CD4-positive, alpha-beta T cell treated with Interleukin-6 at 100 ng/mL for 8 hours (primary cell): ENCODE measurements at places on chromosomes 1 and 21.
A peak's percentile ranks its signal among the peaks of the same experiment; 100 is the strongest.

DNA sequence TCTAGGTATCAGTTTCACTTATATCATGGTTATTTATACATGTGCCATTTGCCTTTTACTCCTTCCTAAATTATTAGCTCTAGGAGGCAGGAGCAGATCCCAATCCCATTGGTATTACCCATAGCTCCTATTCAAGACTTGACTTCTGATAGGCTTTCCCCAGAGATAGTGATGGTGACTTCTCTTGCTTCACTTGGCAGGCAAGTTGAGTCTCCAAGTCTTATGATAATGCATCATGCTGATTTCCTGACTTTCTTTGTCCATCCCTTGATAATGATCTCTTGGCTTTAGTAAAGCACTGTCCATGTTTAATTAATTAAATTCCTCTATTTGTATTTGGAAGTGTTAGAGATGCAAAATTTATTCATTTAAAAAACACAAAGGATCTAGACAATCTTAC, 253.5 kb upstream of the ADAMTS5 start:
- no peak for DNase-seq

GRCh38 chr1:5835179-5835562, 157.1 kb downstream of the NPHP4 start:
- DNase-seq, result no peak

DNA sequence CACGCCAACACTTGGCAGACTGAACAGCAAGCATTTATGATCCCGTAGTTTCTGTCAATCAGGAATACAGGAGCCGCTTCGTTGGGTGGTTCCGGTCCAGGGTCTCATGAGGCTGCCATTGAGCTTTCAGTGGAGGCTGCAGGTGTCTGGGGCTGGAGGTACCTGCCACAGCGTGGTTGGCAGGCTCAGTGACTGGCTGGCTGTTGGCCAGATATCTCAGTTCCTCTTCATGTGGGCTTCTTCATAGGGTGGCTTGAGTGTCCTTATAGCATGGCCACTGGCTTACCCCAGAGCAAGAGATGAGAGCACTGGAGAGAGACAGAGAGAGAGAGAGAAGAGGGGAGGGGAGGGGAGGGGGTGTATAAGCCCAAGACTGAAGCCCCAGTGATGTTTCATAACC, 29.3 kb downstream of the PIK3CD start:
- no peak for DNase-seq

DNA sequence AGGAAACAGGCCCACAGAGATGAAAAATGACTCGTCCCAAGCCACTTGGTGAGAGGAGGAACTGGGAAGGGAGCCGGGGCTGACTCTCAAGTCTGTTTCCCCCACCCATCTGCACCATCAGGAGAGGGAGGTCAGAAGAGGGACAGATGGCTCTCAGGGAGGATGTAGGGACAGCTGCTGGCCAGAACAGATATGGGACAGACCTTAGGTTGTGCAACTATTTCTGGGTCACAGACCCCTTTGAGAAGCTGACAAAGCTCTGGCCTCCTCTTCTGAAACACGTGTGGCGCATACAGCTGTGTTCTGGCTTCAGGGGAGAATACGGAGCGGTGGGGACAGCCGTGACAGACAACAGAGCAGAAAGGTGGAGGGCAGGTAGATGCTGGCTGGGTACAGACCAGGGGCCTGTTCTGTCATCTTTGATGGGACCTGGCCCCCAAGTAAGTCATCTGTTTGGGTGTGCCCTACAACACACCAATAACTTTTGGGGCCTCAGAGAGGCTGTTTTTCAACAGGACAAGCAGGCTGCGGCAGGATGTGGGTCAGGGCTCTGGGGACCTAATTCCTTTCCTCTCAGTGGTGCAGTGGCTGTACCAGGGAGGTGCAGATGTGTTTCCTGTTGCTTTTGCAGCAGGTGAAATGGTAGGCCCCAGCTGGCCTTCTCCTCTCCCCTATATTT, 7.3 kb downstream of the SH3BGRL3 start:
- peak; percentile 90 for DNase-seq

- DNase-seq, result no peak
Observed at GRCh38 chr1:164805399-164805798, 246.4 kb downstream of the PBX1 start.

DNA sequence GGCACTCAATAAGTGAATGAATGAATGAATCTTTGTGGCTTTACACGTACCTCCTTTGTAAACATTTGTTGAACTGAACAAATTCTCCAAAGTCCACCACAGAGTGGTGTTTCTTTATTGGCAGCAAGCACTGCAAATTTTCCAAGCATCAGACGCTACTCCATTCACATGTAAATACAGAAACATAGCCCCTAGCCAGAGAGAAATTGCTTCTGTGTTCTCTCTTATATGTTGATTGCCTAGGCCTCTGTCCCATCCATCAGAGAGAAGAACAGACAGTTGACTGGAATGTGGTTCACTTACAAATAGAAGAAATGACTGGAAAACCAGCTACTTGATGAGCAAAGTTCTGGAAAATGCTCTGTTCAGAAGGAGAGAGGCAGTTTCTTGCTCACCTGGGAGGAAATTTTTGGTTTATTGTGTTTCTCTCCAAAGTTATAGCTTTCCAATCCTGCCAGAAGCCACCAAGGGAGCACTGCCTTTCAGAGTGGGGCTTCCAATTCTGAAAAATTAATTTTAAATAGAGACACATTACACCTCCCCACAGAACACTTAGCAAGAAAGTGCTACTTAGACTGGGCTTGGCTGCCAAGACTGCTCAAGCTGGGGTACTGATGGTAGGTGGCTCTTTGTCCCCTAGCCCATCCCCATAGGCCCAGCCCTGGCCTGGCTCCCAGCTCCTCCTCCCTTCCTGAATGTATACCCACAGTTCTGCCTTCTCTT, 18.1 kb upstream of the KIRREL1 start:
- DNase-seq, result no peak

DNA sequence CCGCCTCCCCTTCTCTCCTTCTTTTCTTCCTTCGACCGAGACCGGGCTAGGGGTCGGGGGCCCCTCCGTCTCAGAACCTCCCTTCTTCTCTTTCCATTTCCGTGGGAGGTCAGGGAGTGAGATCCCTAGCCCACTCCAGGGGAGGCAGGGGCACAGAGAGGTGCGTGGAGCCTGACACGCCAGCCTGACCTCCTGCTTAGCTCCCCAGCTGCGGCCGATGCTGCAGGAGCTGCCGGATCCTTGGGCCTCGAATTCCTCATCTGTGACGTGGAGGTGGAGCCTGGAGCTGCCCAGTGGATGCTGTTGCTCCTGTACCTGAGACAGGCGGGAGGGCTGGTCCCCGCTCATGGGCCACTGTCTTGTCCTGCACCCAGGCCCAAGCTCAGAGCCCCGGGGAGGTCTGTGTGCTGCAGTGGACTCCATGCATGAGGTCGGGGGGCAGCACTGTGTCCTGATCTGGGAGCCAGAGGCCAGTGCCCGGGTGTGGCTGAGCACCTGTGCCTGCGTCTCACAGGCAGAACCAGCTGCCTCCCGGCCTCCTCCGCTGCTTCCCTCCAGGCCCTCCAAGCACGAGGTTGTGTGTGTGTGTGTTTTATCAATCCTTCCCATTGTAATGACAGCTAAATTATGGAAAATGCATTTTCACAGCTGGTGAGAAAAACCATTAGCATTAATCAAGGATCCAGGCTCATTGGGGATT, 55.3 kb upstream of the TTC34 start:
- no peak for DNase-seq

GRCh38 chr1:156508205-156508954, 7.8 kb upstream of the MEF2D start:
- no peak for DNase-seq

DNA sequence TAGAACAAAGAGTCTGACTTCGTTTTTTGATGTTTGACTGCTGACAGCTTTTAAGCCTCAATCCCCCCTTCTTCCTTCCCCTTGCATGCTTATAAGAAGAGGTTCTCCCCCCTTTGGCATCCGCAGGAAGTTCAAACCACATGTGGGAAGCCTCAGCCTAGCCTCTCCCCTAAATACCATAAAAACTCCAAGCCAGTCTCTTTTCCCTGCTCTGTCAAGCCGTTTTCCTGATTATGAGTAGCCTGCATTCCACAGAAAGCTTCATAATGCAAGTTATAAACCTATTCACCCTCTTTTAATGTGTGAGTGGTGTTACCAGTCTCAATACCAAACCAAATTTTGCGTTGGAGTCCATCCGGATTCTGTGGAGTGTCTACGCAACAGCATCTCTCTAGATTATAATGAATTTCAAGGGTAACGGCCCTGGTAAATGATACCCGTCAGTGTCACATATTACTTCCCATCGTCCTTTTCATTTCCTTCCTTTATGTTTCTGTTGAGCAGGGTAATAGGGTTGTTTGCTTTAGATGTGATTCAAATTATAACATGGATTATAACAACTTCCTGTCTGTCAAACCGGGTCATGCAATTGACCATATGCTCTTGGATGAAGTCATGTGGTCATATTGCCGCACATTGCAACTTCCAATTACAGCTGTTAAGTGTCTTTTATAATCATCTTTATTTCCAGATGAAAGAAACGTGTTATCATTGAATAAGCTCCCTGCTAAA, 717.5 kb downstream of the RWDD3 start:
- no peak for DNase-seq

DNA sequence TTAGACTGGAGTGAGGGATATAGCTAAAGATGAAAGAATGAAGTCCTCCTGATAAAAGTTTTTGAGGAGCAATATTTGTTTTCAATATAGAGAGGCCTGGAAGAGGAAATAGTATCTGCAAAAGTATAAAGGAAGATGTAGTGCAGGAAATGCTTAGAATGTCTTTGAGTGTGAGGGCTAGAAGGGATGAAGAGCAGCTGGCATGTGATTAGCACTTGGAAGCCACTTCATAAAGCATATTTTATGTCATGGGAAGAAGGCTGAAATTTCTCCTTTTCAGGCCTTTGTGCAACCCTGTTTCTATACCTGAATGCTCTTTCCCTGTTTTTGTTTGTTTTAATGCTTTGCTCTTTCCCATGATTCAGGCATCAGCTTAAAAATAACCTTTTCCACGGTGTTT, 323.3 kb upstream of the DEPDC1 start:
- no peak for DNase-seq

DNA sequence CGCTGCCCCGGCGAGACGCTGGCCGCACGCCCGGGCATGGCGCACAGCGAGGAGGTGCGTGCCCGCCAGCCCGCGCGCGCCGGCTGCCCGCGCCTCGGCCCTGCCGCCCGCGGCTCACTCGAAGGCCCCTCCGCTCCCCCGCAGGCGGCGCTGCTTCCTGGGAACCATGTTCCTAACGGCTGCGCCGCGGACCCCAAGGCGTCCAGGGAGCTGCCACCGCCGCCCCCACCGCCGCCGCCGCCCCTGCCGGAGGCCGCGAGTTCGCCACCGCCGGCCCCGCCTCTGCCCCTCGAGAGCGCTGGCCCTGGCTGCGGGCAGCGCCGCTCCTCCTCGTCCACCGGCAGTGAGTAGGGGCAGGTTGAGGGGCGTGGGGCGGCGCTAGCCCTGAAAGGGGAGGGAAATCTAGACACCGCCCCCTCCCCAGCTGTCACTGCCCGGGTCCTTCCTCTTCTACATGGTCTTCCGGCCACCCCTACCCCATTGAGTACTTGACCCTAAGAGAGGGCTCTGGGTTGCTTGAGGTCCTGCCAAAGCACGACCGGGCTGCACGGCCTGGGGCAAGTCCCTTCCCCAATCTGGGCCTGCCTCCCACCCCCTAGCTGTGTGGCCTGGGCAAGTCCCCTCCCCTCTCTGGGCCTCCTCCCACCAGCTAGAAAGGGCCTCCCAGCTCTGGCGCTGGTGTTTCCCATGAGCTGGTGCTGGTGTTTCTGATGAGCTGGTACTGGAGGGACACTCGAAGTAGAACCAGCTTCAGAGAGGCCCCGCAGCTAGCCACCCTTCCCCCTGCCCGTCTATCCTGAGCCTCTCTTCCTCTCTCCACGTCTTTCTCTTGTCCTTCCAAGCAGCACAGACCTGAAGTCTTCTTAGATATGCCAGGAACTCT, 17.0 kb downstream of the TNFRSF25 start:
- peak; percentile 24 for DNase-seq

DNA sequence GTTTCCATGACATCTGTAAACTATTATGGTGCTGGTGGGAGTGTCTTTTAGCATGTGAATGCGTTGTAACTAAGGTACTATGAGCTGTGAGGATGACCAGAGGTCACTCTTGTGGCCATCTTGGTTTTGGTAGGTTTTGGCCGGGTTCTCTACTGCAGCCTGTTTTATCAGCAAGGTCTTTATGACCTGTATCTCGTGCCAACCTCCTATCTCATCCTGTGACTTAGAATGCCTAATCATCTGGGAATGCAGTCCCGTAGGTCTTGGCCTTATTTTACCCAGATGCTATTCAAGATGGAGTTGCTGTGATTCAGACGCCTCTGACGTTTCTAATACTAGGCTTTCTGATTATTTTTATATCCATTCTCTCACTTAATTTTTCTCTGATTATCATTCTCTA, 9.4 kb downstream of the NCAM2 start:
- DNase-seq, result no peak

- DNase-seq, result no peak
Observed at GRCh38 chr1:165420655-165421054, 24.3 kb downstream of the RXRG start.

DNA sequence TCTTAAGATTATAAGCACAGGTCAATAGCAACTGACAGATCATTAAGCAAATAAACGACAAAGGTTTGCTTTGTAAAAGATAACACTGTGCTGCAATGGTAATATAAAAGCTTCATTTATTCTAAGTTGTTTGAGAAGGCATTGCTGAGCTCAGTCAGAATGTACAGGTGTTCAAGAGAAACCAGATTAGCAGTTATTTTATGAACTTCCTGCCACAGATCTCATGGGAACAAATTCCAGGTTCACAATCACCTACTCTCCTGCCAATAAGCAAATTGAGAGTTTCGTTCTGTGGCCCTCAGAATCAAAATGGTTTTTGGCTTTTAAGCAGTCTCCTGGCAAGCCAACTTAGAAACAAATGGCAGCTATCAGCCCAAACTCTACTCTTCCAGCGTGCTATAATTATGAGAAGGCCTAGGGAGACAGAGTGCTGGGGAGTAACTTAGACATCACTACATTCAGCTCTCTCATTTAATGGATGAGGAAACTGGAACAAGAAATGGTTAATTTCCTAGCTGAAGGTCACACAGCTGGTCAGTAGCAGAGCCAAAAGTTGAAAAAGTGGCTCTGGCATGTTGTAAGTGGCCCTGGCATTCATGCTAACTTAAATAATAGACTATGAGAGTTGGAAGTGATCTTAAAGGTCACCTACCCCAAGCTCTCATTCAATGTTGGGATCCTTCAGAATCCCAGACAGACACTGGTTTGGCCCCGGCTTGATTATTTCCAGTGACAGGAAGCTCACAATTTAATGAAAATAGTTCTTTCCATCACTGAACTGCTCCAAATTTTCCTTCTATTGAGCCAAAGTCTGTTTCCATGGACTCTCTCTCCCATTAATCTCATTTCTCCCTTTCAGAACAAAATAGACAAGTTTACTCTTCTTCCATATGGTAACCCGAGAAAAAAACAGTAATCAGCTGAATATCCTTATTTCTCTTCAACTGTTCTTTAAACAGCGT, 82.6 kb upstream of the EDEM3 start:
- no peak for DNase-seq

- DNase-seq, result no peak
Observed at GRCh38 chr1:119358636-119359035, 9.9 kb upstream of the HAO2 start.
